ENCODE measurements at places on chromosomes 5 and 9. TPM values are rescaled to one million over a fixed set of nuclear protein-coding genes. Genes with fewer than 3 reads are reported as not detected.

The SNCB gene
- polyA plus RNA-seq = 0.39 TPM

The GHR gene
- 10.5 TPM for polyA plus RNA-seq

The WDR70 gene
- 27.7 TPM for polyA plus RNA-seq

The SH3GLB2 gene
- 81.7 TPM for polyA plus RNA-seq

The NR6A1 gene
- polyA plus RNA-seq = 5.0 TPM

The PCDHGA10 gene
- 2.1 TPM for polyA plus RNA-seq

The ELL2 gene
- polyA plus RNA-seq = 49.4 TPM

The IFNE gene
- polyA plus RNA-seq = 1.8 TPM

The IL4 gene
- polyA plus RNA-seq = not detected

The KDM3B gene
- polyA plus RNA-seq = 61.1 TPM

The TLE4 gene
- polyA plus RNA-seq = 33.3 TPM

The PCDHB11 gene
- polyA plus RNA-seq = 1.1 TPM

The RMRP gene
- not detected for polyA plus RNA-seq

The UAP1L1 gene
- polyA plus RNA-seq = 32.4 TPM

The UGT3A1 gene
- 142 TPM for polyA plus RNA-seq

The PLAC8L1 gene
- 0.54 TPM for polyA plus RNA-seq

The TNFSF8 gene
- 0.25 TPM for polyA plus RNA-seq

The TLX3 gene
- not detected for polyA plus RNA-seq

The PIP5KL1 gene
- 0.79 TPM for polyA plus RNA-seq

The SPATA31A3 gene
- polyA plus RNA-seq = not detected

The PCDH1 gene
- 29.4 TPM for polyA plus RNA-seq

The PCDHA8 gene
- 0.43 TPM for polyA plus RNA-seq

The OR1Q1 gene
- not detected for polyA plus RNA-seq

The IL13 gene
- polyA plus RNA-seq = 0.07 TPM

The SET gene
- polyA plus RNA-seq = 339 TPM

The SPATA9 gene
- polyA plus RNA-seq = 1.1 TPM

The SLC4A9 gene
- polyA plus RNA-seq = 0.22 TPM

The SAXO1 gene
- 0.06 TPM for polyA plus RNA-seq

The PDLIM4 gene
- polyA plus RNA-seq = 17.9 TPM

The WNK2 gene
- polyA plus RNA-seq = 80.4 TPM

The SLC35A4 gene
- polyA plus RNA-seq = 62.5 TPM

The GFI1B gene
- 6.2 TPM for polyA plus RNA-seq

The GABRA1 gene
- polyA plus RNA-seq = 0.61 TPM

The ZBTB5 gene
- 16.2 TPM for polyA plus RNA-seq

The OBP2B gene
- not detected for polyA plus RNA-seq

All from large intestine (tissue), 12 donors.